ENCODE measurements at places on chromosomes 4 and X. TPM values are rescaled to one million over a fixed set of nuclear protein-coding genes. Genes with fewer than 3 reads are reported as not detected.

GYPE gene
- not detected for total RNA-seq

NAT8L gene
- total RNA-seq: 2.0 TPM

PPBP gene
- total RNA-seq: not detected

CXCL13 gene
- not detected for total RNA-seq

ATP1B4 gene
- total RNA-seq: not detected

TENM3 gene
- 5.4 TPM for total RNA-seq

XG gene
- not detected for total RNA-seq

DUX4 gene
- not detected for total RNA-seq

MAGEA2B gene
- total RNA-seq: not detected

MAGEA8 gene
- not detected for total RNA-seq

VCX2 gene
- total RNA-seq: not detected

CLDN22 gene
- not detected for total RNA-seq

ENPEP gene
- not detected for total RNA-seq

NHSL2 gene
- total RNA-seq: 0.58 TPM
